Stimulated activated CD4-positive, alpha-beta T cell treated with anti-CD3 and anti-CD28 coated beads, Interleukin-12 subunit alpha, Interleukin-12 subunit beta, amount 100 ng/mL, for 24 hours (primary cell): ENCODE measurements at places on chromosomes 5 and 9.

DNA sequence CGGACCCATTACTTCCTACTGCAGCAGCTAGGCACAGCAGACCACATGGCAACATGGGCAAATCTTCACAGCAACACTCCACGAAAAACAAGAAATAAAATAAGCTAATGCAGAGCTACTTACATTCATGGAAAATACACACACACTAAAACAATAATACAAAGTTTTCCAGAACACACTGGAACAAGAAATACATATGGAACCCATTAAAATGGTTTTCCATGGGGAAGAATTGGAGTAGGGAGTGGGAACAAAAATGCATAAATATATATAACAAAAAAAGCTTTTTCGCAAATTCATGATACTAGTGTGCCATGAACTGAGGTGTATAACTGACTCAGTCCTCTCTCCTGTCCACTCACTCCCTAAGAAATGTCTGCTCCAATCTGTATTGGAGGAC is 8.3 kb downstream of the ADAMTS12 start:
- DNase-seq = no peak

- no peak for DNase-seq
Observed at GRCh38 chr9:2726650-2727340, 9.5 kb downstream of the KCNV2 start.

- no peak for DNase-seq
Observed at GRCh38 chr9:108396193-108396592, 459.6 kb downstream of the ACTL7B start.

- no peak for DNase-seq
Observed at GRCh38 chr5:151251621-151252020, 1.4 kb upstream of the GM2A start.

GRCh38 chr5:74413403-74414048 is 227.0 kb downstream of the ENC1 start:
- DNase-seq = no peak

DNA sequence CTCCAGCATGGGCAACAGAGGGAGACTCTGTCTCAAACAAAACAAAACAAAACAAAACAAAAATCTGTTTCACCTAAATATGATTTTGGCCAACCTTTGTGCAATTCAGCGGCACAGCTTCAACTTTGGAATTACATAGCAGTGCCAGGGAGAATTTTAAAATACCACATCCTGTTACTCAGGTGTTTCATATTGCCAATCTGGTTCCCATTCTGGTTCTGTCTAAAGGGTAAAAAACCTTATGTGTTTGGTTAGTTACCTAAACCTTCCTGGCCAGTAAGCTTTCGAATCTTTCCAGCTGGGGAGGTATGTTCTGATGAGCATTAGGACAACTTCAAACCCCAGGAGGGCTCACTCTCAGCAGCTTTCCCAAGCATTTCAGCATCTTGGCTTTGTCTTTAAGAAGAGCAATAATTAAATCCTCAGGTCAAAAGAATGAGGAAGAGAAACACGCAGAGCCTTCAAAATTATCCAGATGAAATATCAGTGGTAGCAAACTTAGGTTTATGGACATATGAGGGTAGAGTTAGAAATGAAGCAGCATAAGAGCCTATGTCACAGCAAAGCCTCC is 2.7 kb downstream of the DAB2 start:
- no peak for DNase-seq

GRCh38 chr5:143030349-143030748 is 260.2 kb downstream of the ARHGAP26 start:
- no peak for DNase-seq

GRCh38 chr9:77438653-77439052 is 209.5 kb downstream of the GNA14 start:
- DNase-seq = no peak

- DNase-seq = no peak
Observed at GRCh38 chr5:81417052-81417451, 23.1 kb upstream of the ACOT12 start.

DNA sequence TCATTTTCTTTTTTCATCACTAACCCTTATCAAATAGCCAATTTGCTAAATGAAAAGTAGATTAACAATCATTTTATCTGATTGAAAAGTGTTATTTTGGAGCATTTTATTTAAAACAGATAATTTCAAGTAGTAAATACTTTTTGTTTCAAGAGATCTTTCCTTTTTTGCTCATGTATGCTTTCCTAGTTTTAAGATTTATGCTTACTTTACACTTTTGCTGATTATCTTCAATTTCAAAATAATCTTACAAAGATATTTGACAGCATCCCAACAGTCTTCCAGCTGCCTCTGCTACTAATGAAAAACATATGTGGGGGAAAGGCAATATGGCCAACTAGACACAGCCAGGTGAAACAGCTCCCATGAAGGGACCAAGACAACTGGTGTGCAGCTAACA is 1027.3 kb upstream of the CDH9 start:
- DNase-seq = no peak

GRCh38 chr9:69571032-69571431 is 101.1 kb downstream of the APBA1 start:
- no peak for DNase-seq

DNA sequence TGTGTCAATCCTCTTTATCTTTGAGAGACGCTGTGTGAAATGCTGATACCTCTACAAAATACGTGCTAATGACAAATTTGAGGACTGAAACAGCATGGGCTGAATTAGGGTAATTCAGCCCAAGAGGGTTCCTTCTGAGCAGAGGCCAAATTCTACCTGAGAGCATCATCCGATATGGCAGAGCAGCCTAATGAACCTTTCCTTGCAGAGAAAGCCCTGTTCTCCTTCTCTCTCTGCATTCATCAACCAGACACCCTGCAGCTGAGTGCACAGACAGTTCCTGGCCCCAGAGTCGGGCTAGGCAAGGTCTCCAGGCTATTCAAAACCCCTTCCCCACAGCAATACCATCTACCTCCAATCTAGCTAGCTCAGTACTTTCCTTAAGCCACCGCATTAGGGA is 77.9 kb downstream of the TRIM32 start:
- no peak for DNase-seq

GRCh38 chr9:91732187-91733005 is 217.6 kb downstream of the ROR2 start:
- no peak for DNase-seq

- DNase-seq = no peak
Observed at GRCh38 chr9:87428659-87429058, 69.0 kb upstream of the DAPK1 start.

DNA sequence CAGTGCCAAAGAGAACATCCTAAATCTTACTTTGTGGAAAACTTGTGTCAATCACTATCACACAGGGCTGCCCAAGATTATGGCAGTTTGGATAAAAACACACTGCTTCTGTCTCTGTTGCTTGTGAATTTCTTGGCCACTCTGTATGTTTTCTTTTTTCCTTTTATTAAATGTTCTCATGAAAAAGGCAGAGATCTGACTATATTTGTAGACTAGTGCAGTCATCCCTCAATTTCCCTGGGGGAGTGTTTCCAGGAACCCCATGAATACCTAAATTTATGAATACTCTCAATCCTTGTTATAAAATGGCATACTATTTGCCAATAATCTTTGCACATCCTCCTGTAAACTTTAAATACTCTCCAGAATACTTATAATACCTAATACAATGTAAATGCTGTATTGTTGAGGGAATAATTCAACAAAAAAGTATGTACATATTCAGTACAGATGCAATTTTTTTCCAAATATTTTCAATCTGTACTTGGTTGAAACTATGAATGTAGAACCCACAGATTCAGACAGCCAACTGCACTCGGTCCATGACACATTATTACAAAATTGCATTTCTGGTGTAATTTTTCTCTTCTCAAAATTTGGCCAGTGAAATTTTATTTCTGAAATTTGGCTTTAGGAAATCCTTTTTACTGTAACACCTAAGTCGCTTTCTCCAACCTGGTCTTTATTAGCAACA is 391.9 kb upstream of the PRR16 start:
- no peak for DNase-seq

DNA sequence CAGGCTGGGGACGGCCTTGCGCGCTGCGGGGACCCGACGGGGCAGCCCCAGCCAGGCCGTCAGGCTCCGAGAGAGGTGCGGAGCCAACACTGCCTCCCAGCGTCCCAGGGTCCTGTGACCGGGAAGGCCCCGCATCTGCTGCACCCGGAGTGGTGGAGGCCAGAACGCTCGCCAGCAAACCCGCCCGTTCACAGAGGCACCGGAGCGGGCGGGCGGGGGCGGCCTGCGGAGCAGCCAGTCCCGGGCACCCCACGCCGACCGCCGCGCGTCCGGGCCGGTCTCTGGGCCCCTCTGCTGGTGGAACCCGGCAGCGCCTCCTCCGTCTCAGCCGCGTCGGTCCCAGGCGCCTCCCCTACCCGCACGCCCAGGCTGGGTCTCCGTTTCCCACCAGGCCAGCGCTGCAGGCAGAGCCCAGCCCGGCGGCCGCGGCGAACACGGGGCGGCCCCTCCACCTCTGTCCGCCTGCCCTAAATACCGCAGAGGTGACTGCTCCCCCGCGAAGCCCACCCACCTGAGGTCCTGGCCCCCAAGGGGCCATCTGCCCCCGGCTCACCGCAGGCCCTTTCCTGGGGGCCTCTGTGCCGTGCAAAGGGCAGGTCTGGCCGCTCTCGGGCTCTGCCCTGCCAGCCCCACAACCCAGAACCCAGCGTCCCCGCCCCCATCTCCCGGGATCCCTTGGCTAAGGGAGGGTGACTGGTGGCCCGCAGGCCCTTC is 15.9 kb downstream of the EXD3 start:
- no peak for DNase-seq
